ENCODE measurements at places on chromosomes 12 and 14.

DNA sequence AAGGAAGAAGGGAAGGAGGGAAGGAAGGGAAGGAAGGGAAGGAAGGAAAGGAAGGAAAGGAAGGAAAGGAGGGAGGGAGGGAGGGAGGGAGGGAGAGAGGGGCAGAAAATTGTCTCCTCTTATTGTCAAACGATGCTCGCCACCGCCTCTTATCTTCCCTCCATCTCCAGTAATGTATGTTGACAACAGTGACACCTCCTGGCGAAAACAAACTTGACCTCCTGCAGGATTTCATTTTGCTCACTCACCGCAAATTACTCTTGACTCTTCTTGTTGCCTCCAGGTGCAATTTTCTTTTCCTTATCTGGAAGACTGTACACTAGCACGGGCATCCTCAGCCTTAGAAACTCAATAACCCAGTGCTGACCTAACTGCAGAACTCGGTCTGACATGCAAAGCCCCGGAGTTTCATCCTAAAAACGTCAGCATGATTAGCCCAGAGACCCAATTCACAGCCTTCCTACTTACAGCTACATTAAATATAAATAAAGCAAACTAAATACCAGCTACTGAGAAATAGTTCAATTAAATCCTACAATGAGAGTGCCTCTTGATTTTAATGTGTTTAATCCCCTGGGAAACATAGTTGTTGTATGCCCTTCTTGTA lies 512.4 kb upstream of the TMPO start:
- no peak for DNase-seq

DNA sequence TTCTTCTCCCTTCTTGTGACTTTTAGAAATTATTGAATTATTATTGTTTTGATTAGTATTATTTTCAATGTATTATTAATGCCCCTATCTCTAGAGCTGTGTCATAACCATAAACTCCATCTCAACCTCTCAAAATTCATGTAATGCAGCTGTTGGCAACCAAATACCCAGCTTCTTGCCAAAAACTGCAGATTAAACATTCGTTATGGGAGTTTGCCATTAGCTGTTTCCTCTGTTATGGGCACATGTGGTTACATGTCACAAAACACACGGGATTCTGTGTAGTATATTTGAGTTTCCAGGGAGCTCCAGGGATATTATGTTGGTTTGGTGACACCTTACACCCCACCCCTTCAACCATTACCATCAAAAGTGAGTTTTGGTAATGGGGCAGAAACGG lies 2.8 kb upstream of the ALX1 start:
- no peak for DNase-seq

DNA sequence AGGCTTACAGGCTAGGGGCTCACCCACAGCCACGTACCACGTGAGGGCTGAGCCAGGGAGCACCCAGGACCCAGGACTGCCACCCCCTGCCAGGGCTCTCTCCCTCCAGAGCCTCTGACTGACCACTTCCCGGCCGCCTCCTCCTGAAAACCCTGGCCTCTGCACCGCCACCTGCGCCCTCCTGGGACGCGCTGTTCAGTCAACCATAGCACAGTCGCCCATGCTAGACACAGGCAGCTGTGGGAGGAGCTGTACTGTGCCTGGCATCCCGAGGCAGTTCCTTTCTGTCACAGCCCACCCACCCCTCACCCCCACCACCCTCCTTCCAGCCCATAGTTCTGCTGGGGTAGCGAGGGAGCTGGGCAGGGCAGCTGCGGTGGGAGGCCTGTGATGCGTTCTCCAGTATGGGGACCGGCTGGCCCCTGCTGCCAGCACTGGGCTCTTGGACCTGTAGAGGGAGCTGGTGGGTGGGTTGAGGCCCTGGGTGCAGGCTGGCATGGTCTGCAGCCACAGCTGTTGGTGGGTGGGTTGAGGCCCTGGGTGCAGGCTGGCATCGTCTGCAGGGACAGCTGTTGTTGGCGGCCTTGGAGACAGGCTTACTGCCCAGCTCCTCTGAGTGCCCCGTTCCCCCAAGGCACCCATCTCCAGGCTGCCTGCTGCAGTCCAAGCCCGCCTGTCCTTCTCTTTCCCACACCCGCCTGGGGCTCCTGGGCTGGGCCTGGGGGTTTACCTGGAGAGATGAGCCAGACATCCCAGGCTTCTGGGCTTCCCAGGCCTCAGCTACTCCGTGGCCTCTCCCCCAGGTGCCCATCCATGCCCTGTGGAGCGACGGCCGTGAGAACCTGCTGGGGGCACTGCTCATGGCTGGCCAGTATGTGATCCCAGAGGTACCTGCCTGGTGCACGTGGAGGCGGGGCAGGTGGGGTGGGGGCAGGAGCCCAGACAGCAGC lies 11.5 kb downstream of the ASPG start:
- peak; percentile 56 for DNase-seq

GRCh38 chr12:67594888-67595287 lies 53.7 kb upstream of the DYRK2 start:
- DNase-seq, result no peak

DNA sequence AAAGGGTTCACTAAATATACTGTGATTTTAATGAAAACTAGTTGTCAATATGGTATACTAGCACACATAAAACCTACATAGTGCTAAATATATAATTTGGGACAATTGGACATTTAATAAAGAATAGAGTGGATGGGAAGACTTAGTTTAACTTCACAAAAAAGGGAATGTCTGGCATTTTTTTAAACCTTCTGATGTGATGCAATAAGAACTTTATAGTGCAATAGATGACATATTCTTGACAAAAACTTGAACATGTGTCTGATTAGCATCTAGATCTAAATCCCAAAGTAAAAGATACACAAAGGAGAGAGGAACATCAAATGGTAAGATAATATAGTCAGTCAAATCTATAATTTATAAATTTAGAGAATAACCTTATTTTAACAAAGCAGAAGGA lies 488.3 kb upstream of the SYT1 start:
- DNase-seq, result no peak

DNA sequence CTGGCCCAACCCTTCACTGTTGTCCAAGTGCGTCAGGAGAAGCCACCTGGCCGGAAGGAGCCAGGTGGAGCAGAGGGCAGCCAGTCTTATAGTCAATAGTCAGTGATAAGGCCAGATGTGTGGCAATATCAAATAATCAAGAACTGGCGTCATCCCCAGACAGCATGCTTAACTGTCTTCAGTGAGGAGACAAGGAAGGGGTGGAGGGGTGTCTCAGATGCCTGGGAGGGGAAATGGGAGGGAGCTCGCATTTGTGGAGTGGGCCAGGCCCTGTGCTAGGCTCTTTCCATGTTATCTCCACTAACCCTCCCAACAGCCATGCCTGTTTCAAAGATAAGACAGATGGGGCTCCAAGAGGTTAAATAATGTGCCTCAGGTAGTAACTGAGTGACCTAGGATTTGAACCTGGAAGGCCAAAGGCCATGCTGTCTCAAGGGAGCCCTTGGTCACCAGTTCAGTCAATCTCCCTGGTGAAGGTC lies 48.9 kb upstream of the FOS start:
- no peak for DNase-seq

GRCh38 chr12:95848575-95849388 lies 10.0 kb upstream of the SNRPF start:
- DNase-seq, result no peak

- no peak for DNase-seq
Measured at GRCh38 chr14:50856660-50857059, 15.2 kb upstream of the ABHD12B start.

DNA sequence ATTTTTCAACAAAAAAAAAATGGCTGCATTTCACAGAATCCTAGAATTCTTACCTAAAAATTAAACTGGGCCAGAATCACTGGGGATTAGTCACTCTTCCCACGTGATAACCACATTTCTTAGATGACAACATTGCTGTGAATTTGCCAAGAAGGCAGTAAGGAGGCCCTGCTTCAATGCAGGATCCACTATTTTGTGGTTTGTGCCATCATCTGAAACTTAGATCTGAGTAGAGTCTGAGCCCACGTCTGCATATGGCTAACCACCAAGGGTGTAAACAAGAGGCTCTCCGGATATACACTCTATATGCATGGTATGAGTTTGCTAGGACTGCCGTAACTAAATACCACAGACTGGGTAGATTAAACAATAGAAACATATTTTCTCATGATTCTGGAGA lies 24.4 kb upstream of the TBX5 start:
- DNase-seq, result no peak

DNA sequence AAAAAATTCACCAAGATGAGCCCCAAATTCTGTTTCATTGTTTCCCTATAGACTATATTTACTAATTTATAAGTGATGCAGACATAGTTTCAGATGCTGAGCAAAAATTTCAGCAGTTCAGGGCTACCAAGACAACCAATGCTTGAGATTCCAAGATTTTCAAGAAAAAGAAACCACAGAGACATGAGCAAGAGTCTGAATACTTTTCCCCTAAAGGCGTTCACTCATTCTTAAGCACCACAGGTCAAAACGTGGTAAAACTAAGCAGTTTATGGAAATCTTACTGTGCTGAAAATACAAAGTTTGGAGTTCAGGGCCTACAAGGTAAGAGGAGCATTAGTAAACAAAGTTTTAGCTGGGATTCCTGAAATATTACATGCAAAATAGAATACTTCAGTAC lies 221.2 kb downstream of the KCNH5 start:
- no peak for DNase-seq

GRCh38 chr14:70416338-70416724 lies 559 bp downstream of the SYNJ2BP start:
- no peak for DNase-seq

DNA sequence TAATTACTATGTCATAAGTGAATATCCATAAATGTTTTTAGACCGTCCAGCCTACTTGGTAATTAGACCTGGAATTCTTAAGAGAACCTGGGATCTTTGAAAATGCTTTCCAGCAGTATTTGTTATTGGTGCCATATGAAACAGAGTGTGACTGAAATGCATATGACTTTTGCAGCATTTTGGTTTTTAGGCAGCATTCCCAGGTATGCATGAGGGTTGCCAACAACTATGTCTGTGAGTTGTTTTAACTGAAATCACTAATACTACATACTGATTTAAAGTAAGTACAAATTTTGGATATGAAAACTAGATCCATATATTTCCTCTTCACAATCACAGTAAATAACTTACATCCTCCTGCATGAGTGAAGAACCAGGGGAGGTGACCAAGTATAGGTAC lies 437.7 kb upstream of the FAR2 start:
- DNase-seq, result no peak

- DNase-seq, result no peak
Measured at GRCh38 chr14:37655418-37655817, 60.0 kb downstream of the TTC6 start.

DNA sequence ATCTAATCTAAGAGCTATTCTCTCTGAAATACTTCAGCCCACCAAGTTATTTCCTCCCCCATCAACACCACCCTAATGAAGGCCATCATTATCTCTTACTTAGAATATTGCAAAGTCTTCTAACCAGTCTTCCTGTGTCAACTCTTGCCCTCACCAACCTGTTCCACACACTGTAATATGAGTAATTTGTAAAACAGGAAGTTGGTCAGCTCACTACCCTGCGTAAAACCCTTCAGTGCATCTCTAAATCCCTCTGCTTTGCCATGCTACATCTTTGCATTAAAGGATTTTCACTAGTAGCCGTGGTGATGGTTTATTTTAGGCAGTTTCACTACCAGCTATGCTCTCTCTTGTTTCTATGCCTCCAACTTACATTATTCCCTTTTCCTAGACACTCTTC lies 70.0 kb downstream of the KIF21A start:
- no peak for DNase-seq

- DNase-seq, result no peak
Measured at GRCh38 chr12:65257986-65258385, 20.5 kb upstream of the MSRB3 start.

- no peak for DNase-seq
Measured at GRCh38 chr14:58575956-58576355, 61.8 kb upstream of the DACT1 start.

- no peak for DNase-seq
Measured at GRCh38 chr12:68912916-68913315, 20.1 kb downstream of the CPM start.

GRCh38 chr14:64213853-64214570 lies 80.2 kb downstream of the ESR2 start:
- no peak for DNase-seq

DNA sequence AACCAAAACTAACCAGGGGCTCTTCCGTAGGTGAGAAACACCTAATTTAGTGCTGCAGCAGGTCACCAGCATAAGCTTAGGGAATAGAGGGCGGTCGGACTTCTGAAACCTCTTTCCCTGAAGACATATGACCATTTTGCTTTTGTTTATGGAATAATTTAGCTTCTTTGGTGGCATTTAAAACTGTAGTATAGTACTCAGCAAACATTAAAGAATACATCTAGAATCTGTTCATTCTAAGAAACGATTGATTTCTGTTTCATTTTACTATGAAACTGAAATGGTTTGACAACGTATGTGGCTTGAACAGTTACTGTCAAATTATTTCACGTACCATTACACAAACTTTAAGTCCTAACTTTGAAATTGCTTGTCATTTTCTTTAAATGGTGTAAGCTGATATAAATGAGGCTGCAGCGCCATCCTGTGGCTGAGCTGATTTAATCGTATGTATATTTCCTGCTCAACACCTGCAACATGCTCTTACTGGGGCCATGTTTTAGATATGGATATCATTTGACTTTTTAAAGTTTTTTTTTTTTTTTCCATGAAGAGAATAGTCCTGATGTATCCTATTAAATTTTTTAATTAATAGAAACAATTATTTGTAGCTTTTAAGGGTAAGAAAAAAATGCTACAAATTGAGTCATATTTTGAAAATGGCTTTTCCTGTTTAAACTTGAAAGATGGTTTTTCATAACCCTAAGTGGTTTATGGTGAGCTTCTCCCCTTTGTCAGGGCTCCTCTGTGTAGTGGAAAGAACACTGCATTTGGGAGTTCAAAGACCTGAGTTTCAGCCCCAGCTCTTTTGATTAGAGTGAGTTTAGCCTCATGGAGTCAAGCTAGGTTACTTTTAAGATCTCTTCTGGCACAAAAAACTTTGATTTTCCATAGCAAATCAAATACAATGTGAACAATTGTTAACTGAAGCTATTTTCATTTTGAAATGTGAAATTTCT lies 27.4 kb downstream of the CFAP54 start:
- peak; percentile 83 for DNase-seq

DNA sequence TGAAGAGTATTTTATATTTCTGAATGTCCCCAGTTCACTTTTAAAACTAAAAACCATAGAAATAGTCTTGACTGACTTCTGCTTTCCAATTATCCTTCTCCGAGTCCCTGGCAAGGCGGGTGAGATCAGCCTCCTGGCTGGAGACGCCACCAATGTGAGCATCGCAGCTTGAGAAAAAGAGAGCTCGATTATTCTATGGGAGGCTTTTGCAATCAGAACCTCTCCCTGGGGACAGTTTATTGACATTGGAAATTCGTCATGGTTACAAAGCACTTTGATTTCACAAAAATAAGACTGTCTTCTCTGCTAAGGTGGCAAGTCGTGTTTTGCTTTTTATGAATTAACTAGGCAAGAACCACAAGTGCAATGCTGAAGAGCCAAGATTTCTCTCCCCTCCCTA lies 23.6 kb upstream of the GPHB5 start:
- DNase-seq, result no peak

GRCh38 chr14:31441273-31442111 lies 15.8 kb downstream of the DTD2 start:
- DNase-seq, result no peak
